ENCODE measurements at places on chromosomes 2 and 18.

DNA sequence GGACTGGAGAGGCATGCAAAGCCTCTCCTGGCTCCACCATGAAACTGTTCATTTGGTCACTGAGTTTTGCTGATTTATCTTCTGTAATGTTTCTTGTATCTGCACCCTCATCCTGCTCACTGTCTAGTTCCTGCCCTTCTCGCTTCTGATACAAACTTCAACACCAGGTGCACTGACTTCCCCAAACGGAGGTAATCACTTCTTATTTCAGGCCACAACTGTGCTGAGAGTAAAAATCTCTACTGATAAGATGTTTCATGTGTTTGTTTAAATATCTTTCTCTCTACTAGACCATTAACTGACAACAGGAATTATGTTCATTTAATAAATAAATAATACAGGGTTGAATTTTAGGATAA is 10.9 kb upstream of the NT5C1B start:
- no peak for DNase-seq

GRCh38 chr2:37561615-37562569 is 109.5 kb downstream of the CDC42EP3 start:
- no peak for DNase-seq

DNA sequence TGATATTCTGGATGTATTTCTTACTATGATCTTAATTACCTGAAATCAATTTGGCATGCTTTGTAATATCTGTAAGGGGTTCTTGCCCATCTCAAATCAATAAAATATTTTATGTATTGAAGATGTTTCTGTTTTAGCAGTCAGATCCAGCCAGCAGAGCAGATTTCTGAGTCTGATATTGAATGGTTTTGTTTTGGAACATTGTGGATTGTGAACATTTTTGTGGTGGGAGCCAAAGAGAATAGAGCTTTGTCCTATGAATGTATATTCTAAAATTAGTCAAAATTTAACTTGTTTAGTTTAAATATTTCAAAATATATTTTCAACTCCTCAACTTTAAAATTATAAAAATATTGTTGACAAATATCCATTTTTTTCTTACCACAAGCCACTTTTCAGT is 197.0 kb downstream of the UBE2E3 start:
- no peak for DNase-seq

- DNase-seq: no peak
Observed at GRCh38 chr2:96205888-96206287, 2.7 kb downstream of the STARD7 start.

DNA sequence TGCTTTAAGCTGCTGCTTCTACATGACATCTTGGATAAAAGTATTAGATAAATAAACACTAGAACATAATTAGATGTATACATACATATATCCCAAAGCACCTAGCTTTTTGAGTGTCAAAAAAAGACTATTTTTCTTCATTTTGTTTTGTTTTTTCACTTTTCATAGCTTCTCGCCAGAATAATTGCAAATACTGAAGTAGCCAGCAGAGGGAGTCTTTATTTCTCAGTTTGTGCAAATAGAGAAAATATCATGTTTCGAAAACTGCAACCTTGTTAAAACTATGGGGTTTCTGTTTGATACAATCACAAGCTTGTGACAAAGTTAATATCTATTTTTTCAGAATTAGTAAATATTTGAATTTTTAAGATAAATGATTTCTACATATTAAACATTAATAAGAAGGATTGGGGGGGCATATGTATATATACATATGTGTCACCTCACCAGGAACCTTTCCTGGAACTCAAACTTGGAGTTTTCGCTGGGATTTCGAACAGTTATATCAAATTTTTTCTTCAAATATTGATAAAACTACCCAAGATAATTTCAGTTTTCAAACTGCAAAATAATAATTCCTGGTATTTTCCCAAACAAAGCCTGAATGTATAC is 61.0 kb downstream of the GRB14 start:
- no peak for DNase-seq

- no peak for DNase-seq
Observed at GRCh38 chr2:40346535-40347354, 105.1 kb downstream of the SLC8A1 start.

DNA sequence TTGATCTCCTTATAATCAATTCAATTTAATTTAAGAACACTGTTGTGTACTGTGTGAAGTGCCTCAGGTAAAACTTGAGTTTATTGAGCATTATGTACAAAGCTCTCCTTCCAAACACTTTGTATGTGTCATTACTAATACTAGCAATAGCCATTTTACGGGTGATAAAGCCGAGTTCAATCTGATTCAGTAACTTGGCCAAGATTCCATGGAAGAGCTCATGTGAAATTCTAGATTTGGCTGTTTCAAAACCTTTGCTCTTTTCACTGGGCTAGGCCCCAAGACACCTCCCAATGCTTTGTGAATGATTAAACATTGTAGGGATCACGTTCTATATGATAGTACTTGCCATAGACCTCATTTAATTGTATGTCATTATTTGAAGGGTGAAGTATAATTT is 8.9 kb upstream of the NFE2L2 start:
- DNase-seq: no peak

DNA sequence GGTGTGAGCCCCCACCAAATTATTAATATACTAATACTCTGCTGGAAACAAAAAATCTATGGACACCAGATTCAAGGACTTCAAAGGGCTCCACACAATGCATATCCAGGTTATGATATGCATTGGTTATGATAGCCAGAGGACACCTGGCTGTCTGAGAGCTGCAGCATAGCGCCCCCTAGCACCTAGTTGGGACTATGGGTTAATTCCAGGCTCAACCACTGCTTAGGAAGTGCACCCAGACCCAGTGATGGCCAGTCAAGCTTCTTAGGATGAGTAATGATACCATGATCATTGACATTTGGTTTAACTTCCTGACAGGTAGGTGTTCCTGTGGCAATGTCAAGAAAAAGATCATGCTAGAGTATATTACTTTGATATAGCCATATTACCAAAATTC is 3.8 kb upstream of the FRZB start:
- DNase-seq: no peak

DNA sequence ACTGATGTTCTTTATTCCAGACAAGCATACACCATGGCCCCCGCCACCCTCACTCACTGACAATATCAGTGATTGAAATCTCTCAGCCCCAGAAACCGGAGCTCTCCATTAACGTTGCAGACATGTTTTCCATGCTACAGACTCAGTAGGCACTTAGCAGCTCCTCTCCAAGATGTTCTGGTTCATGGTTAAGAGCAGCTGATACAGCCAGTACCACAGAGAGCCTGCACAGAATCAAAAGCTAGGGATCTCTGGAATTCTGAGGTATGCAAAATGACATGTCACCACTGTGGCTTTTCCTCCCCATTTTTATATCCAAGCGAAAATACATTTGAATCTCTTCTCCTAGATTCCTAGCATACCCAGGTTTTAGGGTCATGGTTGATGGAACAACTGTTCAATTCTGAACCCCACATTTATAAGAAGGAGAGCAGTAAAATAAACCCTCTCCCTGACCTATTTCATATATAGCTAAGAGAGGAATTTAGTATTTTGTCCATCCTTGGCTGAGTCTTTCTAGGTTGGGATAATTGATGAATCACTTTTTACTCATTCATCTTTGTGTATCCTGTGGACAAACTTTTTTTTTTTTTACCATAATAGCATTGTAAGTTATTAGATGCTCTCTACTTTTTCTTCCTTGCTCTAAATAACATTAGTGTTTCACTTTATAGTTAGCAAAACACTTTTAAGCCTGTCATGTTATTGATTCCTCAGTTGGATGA is 488.4 kb upstream of the PIK3C3 start:
- no peak for DNase-seq
